ENCODE measurements at places on chromosomes 5 and 9. TPM values are rescaled to one million over a fixed set of nuclear protein-coding genes. Genes with fewer than 3 reads are reported as not detected.

DNA sequence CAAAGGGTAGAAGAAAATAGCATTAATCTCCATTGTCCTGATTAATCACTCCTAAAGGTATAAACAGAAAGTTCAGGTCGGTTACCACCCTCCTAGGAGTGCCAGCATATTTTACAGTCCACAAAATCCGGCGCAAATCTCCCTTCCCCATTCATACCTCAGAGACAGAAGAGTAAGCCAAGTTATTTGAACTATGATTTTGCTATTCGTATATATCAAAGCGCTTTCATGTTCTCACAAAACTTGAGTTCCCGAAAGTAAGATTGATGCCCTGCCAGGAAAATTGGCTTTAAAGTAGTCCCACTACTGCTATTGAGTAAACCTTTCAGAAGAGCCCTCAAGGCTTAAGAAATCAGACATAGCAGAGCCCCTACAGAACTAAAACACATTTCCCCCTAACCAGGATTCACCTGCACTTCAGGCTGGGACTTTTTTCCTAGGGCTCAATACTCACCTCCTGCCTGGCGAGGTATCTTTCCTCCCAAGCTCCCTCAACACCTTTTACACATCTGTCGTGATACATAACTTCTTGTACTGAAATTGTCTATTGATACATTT, 21.8 kb upstream of the TRIM36 start:
- DNase-seq: no peak

DNA sequence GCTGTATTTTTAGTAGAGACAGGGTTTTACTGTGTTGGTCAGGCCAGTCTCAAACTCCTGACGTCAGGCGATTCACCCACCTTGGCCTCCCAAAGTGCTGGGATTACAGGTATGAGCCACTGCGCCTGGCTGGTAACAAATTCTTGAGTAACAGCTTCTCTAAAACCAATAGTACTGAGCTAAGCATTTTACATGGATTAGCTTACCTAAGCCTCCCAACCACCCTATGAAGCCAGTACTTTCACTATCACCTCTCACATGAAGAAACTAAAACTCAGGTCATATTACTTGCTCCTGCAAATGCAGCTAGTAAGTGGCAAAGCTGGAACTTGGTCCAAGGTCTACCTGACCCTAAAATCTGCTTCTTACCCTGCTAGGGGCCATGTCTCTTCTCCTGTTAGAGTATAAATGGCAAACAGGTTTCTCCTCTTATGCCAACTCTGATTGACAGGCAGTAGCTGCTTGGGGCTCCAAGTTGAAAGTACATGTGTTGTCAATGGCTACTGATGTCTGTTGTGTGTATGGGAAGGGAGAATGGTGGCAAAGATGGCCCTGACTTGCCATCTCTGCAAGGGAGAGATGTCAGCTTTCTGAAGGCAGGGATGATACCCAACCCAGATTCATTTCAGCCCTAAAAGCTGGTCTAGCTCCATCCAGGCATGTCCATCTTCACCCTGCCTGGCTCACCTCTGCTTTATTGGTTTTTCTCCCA, 4.0 kb downstream of the PHF19 start:
- DNase-seq: no peak

- DNase-seq: no peak
Measured at GRCh38 chr5:39608024-39608423, 183.2 kb upstream of the DAB2 start.

- DNase-seq: no peak
Measured at GRCh38 chr5:3466392-3466791, 129.2 kb upstream of the IRX1 start.

DNA sequence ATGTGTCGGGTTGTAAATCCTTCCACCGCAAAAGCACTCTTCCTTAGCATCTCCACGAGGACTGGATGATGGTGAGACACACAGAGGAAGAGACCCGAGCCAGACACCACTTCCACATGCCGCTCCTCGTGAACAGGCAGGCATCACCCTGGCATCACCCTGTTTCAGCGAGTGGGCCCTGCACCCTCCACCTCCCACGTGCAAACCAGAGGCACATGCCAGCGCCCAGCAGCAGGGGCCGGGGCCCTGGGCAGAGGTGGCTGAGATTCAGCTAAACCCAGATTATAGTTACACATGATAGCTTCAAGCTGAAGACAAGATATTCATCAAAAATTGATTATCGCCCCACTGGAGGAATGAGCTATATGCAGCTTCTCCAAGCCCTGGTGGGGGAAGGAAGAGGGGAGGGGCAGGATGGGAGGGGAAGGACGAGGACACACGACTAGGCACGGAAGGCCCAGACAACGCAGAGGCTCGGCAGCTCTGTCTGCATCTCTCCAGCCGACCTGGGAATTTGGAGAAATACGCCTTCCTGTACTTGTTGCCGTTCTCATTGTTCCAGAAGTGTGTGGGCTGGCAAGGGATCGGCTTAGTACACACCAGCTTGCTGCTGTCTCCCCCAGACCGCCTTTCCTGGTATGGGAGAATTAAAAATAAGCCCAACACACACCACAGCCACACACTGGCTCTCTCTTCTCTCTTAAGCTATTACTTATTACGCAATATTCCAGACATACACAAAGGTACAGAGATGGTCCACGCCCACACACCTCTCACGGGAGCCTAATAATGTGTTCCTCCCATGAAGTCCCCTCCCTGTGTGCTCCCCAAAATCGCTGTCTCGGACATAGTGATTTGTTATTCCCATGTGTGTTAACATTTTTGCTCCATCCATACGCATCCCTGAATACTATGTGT, 50.4 kb upstream of the ZNF354A start:
- DNase-seq: no peak

TAS2R1 gene
- polyA plus RNA-seq: 0.40 TPM

COL5A1 gene
- 589 TPM for polyA plus RNA-seq
